ENCODE measurements at places on chromosomes 5 and 9. TPM values are rescaled to one million over a fixed set of nuclear protein-coding genes. Genes with fewer than 3 reads are reported as not detected.
A peak's percentile ranks its signal among the peaks of the same experiment; 100 is the strongest.

DNA sequence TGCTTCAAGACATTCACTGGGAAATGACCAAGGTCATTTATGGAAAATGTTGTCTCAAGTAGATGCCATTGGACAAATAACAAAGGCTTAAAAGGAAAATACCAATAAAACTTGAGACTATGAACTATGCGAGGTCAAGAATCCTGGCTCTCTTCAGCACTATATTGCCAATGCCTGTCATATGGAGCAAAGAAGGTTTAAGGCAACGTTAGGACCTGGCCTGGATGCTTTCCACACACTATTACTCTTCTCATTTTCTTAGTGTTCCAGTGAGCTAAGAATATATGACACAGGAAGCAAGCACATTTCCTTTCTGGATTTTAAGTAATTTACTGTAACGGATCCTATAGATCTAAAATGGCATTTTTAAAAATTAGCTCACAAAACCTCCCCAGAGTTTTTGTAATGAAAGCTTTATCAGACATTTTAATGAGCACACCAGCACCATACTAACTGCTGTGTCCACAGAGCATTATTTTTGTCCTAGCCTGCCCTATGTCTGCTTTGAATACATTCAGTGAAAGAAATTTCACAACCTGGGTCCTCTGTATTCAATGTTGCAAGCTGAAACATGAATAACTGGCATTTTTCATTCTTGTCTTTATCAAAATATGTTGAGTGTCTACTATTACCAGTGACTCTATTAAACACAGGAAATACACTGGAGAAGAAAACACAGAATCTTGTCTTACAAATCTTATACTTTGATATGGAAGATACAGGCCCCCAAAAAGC, 315.6 kb downstream of the CETN3 start:
- peaks cover 29% of the 10 kb centered on the region for H3K4me1 ChIP-seq
- DNase-seq, result no peak
- peaks cover 5% of the 10 kb centered on the region for H3K36me3 ChIP-seq
- no peak overlapping the region for H3K4me3 ChIP-seq
- no peaks in the 10 kb centered on the region for H3K27me3 ChIP-seq
- no peak overlapping the region for H3K27ac ChIP-seq

DNA sequence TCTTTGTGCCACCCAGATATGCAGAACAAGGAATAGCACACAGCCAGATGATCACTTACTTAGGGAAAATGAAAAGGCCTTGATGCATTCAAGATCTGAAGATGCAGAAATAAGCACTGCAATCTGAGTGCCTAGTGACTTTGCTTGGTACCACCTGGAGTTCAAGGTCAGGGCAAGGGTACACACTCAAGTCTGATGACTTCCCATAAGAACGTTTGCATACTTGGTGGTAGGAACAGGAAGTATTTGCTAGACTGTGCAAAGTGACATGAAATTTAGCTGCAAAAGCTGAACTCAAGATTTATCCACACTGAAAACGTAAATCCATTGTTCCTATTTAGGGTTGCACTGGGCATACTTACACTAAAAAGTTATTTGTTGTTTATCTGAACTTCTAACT, 177.1 kb downstream of the PIK3R1 start:
- H3K27ac ChIP-seq, result no peak overlapping the region
- H3K27me3 ChIP-seq, result no peaks in the 10 kb centered on the region
- no peak for DNase-seq
- peaks cover 7% of the 10 kb centered on the region for H3K4me1 ChIP-seq

GRCh38 chr5:17305964-17306725, 88.7 kb downstream of the BASP1 start:
- no peaks in the 10 kb centered on the region for H3K27me3 ChIP-seq
- H3K36me3 ChIP-seq, result no peaks in the 10 kb centered on the region
- H3K4me3 ChIP-seq, result no peak overlapping the region
- no peak for DNase-seq
- H3K4me1 ChIP-seq, result peaks cover 36% of the 10 kb centered on the region

DNA sequence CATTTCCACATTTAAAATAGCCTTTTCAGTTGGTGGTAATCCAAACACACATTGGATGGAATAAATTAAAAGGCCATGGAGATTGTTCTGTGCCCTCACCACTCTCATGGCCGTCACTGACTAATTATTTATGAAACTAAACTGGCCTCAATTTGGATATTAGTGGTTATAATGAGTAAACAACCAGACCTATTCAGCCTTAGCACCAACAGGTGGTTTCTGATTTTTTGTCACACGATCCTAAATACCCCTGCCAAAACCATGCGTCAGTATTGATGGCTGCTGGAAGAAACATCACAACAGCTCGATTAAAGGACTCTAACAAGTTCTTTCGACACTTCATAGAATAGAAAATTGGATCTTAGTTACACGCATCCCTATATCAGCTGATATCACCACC, 276.0 kb upstream of the DAP start:
- no peaks in the 10 kb centered on the region for H3K36me3 ChIP-seq
- H3K27ac ChIP-seq, result no peak overlapping the region
- DNase-seq, result no peak
- H3K4me1 ChIP-seq, result no peaks in the 10 kb centered on the region

DNA sequence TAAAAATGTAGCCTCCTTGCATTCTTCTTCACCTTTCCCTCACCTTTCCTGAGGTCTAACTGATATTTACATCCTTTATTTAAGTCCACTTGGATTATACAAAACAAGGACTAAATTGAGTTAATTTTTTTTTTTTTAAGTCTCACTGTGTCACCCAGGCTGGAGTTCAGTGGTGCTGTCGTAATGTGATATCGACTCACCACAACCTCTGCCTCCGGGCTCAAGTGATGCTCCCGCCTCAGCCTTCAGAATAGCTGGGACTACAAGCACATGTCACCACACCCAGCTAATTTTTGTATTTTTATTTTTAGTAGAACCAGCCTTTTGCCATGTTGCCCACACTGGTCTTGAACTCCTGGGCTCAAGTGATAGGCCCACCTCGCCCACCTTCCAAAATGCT, 195.3 kb downstream of the BNC2 start:
- no peaks in the 10 kb centered on the region for H3K27me3 ChIP-seq
- H3K36me3 ChIP-seq, result no peaks in the 10 kb centered on the region
- H3K4me3 ChIP-seq, result no peak overlapping the region

The CCDC192 gene
- total RNA-seq, result 2.1 TPM

The ZNF300 gene
- 15.6 TPM for total RNA-seq

The EFNA5 gene
- total RNA-seq, result 57.5 TPM

GRCh38 chr5:142308358-142308757, 16.5 kb downstream of the SPRY4 start:
- peaks cover 1% of the 10 kb centered on the region for H3K36me3 ChIP-seq
- peaks cover 38% of the 10 kb centered on the region for H3K4me1 ChIP-seq
- H3K4me3 ChIP-seq, result no peak overlapping the region
- no peak for DNase-seq
- H3K27ac ChIP-seq, result no peak overlapping the region

- no peak for DNase-seq
- H3K27ac ChIP-seq, result no peak overlapping the region
- H3K27me3 ChIP-seq, result peaks cover 39% of the 10 kb centered on the region
- no peak overlapping the region for H3K4me3 ChIP-seq
Observed at GRCh38 chr5:168990679-168991078, 310.3 kb downstream of the SLIT3 start.

DNA sequence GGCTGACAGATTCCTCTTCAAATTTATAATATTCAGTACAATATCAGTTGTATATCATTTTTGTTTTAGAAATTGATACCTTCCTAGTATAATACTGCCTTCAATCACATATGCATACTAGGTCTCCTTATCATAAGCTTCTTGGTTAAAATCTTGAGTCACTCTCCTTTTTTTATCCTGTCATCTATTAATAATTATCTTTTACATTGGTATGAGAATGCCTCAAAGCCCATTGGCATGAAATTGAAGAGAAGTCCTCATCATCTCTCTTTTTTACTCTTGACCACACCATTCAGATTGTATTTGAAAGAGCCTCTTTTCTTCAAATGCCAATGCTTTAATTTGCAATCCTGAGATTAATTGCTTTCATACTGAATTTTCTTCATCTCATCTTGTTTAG, 810.3 kb downstream of the BRINP1 start:
- no peak overlapping the region for H3K27ac ChIP-seq
- DNase-seq, result no peak
- H3K4me1 ChIP-seq, result peaks cover 4% of the 10 kb centered on the region
- no peak overlapping the region for H3K4me3 ChIP-seq
- H3K27me3 ChIP-seq, result no peaks in the 10 kb centered on the region

The HACD4 gene
- total RNA-seq, result 3.0 TPM

- no peaks in the 10 kb centered on the region for H3K36me3 ChIP-seq
- peaks cover 15% of the 10 kb centered on the region for H3K27me3 ChIP-seq
- peak overlapping the region; percentile 90 for H3K27ac ChIP-seq
- no peak for DNase-seq
Observed at GRCh38 chr5:125411744-125412560, 665.5 kb upstream of the ZNF608 start.

GRCh38 chr9:15529566-15530324, 19.0 kb upstream of the PSIP1 start:
- no peaks in the 10 kb centered on the region for H3K36me3 ChIP-seq
- H3K27me3 ChIP-seq, result no peaks in the 10 kb centered on the region
- H3K4me1 ChIP-seq, result peaks cover 9% of the 10 kb centered on the region
- no peak overlapping the region for H3K27ac ChIP-seq
- no peak for DNase-seq
- no peak overlapping the region for H3K4me3 ChIP-seq

- H3K4me3 ChIP-seq, result no peak overlapping the region
- no peaks in the 10 kb centered on the region for H3K4me1 ChIP-seq
- H3K36me3 ChIP-seq, result peaks cover 3% of the 10 kb centered on the region
Observed at GRCh38 chr9:25857147-25857546, 178.9 kb upstream of the TUSC1 start.

DNA sequence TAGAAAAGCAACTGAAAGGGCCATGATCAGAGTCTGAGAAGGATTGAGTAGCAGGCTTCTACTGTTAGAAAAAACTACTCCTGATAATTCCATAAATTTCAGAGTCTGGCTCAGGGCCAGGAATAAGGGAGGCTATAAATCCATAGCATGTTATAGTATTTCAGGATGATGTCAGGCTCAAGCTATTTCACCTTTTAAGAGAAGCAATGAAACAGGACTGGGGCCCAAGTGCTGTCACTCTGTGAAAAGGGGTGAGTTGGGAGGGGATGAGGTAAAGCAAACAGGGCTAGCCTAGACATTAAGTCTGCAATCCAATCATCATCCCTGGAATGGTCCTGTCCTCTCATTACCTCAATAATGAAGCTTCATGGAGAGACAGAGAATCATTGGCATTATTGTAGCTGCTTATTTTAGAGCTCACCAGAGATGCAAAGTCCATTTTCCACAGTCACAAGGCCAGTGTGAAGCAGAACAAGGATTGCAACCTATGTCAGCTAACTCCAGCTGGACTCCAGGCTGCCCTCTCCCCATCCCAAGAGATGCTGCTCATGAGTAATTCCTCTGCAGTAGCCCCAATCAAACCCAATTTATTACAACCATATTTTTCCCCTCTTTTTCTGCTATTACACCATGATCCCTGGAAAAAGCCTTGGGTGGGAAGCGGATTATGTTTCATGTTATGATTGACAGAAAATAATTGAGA, 56.0 kb downstream of the PAPPA start:
- peak overlapping the region; percentile 78 for H3K27ac ChIP-seq
- no peak overlapping the region for H3K4me3 ChIP-seq
- no peak for DNase-seq
- H3K4me1 ChIP-seq, result peaks cover 23% of the 10 kb centered on the region

The FAM221B gene
- total RNA-seq, result 0.07 TPM

The PDZD2 gene
- total RNA-seq, result 21.5 TPM

The HMCN2 gene
- total RNA-seq, result 6.0 TPM

The TMEM232 gene
- 5.7 TPM for total RNA-seq

The S1PR3 gene
- total RNA-seq, result 38.3 TPM

GRCh38 chr5:175884214-175884613, 12.8 kb downstream of the CPLX2 start:
- no peaks in the 10 kb centered on the region for H3K4me1 ChIP-seq
- no peak for DNase-seq
- no peak overlapping the region for H3K4me3 ChIP-seq

GRCh38 chr9:105911104-105911911, 217.0 kb downstream of the TMEM38B start:
- no peaks in the 10 kb centered on the region for H3K36me3 ChIP-seq
- no peak for DNase-seq
- peaks cover 25% of the 10 kb centered on the region for H3K4me1 ChIP-seq
- no peaks in the 10 kb centered on the region for H3K27me3 ChIP-seq
- no peak overlapping the region for H3K4me3 ChIP-seq
- H3K27ac ChIP-seq, result peak overlapping the region; percentile 59

The SPINK4 gene
- total RNA-seq, result not detected

GRCh38 chr9:6460189-6460768, 47.3 kb downstream of the UHRF2 start:
- DNase-seq, result no peak
- H3K27me3 ChIP-seq, result no peaks in the 10 kb centered on the region
- H3K4me1 ChIP-seq, result no peaks in the 10 kb centered on the region

GRCh38 chr5:72920690-72921502, 34.9 kb upstream of the FCHO2 start:
- no peak overlapping the region for H3K4me3 ChIP-seq
- DNase-seq, result no peak
- H3K36me3 ChIP-seq, result peaks cover 3% of the 10 kb centered on the region
- peaks cover 17% of the 10 kb centered on the region for H3K4me1 ChIP-seq
- H3K27ac ChIP-seq, result no peak overlapping the region

DNA sequence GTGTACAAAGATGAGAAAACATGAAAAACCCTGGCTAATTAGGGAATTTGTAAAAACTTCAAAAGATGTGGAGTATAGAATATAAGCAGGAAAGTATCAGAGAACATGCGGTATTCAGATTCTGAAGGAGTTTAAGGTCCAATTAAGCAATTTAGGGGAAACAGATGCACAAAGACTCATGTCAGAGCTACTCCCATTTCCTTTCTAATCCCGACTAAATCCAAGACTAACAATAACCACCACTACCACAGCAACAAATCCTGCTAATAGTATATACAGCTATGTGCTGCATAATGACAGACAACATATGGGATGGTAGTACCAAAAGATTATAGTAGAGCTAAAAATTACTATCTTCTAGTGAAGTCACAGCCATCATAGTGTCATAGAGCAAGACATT, 102.1 kb downstream of the LURAP1L start:
- no peaks in the 10 kb centered on the region for H3K27me3 ChIP-seq
- H3K36me3 ChIP-seq, result peaks cover 5% of the 10 kb centered on the region
- no peak for DNase-seq
- H3K4me3 ChIP-seq, result no peak overlapping the region

The TCF7 gene
- total RNA-seq, result 7.5 TPM

DNA sequence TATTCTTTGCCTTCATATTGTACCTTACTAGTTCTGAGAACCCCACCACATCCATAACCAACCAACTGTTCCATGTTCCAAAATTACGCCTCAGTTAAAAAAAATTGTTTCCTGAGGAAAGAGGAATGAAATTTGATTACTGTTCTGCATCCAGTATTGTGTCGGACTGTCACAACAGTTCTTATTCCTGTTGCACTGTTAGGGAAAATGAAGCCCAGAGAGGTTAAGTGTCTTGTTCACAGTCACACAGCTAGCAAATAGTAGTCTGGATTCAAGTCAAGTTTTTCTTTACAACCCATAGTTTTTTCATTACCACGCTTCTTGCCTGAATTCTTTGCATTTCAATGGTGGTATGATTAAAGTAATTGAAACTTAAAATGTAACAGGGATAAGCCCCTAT, 4.4 kb downstream of the FSD1L start:
- H3K36me3 ChIP-seq, result no peaks in the 10 kb centered on the region
- H3K4me3 ChIP-seq, result no peak overlapping the region
- H3K27me3 ChIP-seq, result no peaks in the 10 kb centered on the region
- H3K27ac ChIP-seq, result no peak overlapping the region
- H3K4me1 ChIP-seq, result peaks cover 36% of the 10 kb centered on the region
- DNase-seq, result no peak

- H3K4me1 ChIP-seq, result peaks cover 16% of the 10 kb centered on the region
- H3K27ac ChIP-seq, result no peak overlapping the region
- H3K36me3 ChIP-seq, result no peaks in the 10 kb centered on the region
- no peak overlapping the region for H3K4me3 ChIP-seq
Observed at GRCh38 chr5:120942596-120943350, 478.7 kb downstream of the PRR16 start.
